ENCODE measurements at places on chromosomes 7 and 10.

DNA sequence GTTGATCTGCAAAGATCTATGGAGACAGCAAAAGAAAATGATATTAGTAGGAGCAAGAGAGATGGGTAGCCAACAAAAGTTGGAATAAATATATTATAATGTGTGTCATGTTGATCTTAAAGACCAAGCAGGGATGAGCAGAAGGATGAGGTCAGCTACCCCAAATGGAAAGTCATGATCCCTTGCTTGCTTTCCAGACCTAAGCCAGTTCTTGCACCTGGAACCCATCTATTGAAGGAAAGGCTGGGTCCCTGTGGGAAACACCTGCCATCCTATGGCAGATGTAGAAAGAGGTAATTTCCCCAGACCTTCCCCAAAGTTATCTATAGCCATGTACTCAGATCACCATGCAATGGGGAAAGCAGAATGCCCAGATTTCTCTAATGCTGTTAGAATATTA, 52.5 kb downstream of the LYZL2 start:
- DNase-seq: no peak

- DNase-seq: no peak
Observed at GRCh38 chr7:84450772-84451171, 256.2 kb upstream of the SEMA3A start.

DNA sequence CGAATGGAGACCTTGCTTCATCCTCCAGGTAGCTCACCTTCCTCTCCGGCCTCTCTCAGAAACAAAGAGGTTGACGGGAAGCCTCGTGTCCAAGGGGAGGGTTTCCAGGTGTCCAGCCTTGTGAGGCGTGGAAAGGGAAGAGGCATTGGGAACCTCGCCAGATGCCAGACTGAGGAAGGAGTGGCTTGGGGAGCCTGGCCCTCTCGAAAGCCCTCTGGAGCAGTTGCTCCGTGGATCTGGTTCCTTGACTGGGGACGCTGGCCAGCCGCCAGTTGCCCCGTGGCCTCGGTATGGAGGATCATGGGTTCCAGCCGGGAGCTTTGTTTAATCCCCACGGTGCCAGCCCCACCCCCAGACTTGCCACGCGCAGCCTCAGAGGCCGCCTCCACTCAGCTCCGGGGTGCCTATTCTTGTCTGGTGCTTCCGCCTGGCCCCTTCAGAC, 30.3 kb upstream of the SUN1 start:
- no peak for DNase-seq

DNA sequence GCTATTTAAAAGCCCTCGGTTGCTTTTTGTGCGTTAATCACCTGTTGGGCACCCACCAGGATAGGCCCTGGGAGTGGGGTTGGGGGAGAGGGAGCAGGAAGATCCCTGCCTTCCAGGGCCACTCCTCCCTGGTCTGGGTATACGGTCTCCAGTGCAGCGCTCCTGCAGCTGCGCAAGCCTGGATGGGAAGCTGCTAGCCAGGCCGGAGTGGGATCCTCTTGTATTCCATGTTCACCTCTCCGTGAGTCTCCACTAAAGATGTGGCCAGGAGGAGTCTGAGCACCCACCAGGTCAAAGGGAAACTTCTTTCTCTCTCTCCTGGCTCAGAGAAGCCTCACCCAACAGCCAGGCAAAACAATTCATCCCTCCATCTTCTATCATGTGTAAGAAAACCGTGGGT, 78.8 kb upstream of the ANLN start:
- DNase-seq: no peak

DNA sequence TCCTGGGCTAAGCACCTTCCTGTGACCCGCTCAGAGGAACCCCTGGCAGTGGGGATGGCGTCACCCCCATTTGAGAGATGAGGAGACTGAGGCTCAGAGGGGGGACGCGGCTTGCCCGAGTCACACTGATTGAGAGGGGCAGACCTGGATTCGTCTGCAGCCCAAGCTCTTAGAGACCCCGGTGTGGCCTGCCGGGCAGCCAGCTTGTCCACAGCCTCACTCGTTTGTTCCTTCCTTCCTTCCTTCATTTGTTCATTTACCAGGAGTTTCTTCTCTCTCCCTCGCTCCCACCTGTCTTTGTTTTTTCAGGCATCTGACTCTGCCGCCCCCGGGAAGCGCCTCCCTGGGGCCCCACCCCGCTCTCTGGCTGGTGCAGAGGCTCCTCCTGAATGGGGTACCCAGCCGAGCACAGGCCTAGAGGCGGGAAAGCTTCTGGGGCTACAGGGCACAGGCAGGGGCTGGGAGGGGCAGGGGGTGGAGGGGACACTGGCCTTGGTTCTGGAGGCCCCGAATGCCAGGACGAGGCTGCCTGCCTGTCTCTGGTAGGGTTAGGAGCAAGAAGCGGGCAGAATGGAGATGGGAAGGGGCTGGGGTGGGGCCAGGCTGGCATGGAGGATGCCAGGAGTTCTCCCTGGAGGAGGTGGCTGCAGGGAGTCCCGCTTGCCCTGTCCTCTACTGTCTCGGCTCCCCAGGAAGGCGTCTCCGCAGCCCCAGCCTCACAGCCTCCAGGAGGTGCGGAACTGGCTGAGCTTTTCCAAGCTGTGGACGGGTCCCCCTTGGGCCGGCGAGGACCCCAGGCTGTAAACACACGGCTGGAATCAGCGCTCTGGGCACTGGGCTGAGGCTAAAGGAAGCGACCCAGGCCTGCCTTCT, 91.6 kb downstream of the UNCX start:
- no peak for DNase-seq

GRCh38 chr7:13179775-13180523, 492.5 kb downstream of the ARL4A start:
- DNase-seq: no peak

DNA sequence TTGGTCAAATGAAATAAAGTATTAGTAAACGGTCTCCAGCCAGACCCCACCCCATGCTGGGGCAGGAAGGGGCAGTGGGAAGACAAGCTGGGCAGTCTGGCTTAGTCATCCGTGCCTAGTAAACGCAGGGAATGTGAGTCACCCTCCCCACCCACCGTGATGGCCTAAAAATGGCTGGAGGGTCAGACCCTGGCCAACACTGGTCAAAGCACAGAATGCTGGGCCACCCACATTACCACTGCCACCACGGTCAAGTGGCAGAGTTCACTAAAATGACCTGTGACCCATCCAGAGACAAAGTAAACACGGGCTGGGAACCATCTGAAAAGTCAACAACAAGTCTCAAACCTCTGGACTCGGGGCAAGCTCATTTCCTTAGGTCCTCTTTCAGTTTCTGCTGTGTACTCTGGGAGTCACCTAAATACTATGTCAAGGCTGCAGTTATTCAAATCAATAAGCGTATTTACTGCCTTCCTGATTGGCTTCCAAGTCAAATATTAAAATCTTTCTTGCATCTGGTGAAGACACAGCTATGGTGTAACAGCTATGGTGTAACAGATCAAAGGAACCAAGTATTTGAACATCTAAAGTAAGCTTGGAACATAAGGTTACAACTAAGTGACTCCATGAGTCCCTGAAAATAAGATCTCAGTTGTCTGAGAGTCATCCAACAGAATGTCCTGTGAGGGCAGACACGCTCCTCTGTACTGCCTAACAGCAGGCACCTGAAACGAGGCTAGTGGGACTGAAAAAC, 3.0 kb downstream of the ZFAND2A start:
- DNase-seq: no peak

GRCh38 chr7:156043416-156044178, 231.3 kb upstream of the SHH start:
- no peak for DNase-seq

GRCh38 chr10:7054915-7055314, 355.9 kb downstream of the SFMBT2 start:
- DNase-seq: peak; percentile 8

DNA sequence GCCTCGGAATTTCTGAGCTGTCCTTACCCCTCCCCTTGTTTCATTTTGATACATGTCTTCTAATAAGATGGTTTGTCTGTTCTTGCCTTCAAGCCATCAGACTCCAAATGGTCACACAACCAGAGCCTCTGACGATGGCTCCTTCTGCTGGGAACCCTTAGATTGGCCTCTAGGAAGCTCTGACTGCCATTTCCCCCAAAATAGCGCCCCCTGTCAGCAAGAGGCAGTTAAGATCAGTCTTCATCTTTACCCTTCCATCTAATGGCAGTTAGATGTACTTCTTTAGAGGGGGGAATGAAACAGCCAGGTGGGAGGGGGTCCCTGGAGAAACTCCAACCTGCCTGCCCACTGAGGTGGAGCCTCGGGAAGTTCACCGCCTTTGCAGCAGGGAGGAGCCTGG, 85.8 kb upstream of the GPR22 start:
- DNase-seq: peak; percentile 58

DNA sequence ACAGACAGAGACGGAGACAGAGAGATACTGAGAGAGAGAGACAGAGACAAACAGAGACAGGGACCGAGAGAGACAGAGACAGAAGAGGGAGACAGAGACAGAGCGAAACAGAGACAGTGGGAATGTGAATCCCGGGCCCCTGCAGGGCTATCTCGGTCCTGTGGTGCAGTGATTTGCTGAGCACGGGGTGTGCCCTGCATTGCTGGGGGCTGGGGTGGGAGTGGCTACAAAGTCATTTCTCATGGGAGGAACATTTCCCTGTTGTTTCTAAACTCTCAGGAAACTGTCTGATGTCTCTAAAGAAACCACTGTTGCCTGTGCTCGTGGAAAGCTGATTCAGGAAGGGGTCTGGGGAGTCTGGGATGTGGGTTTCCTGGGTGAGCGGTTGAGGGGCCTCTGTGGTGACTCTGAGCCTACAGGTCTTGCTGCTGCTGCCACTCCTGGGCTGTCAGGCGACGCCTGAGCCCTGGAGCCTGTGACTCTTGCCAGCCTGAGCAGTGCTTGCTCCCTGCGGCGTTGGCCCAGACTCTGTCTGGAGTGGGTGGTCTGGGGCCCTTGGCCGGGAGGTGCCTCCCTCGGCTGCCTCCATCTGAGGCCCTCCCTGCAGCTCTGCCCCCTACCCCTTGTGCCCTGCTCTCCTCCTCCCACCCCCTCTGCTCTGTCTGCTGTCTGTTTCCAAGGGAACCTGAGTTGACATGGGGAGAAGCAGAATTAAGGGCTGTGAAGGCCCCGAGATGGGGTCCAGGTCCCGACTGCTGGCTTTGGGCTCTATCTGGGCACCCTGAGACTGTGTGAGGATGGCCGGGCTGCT, 292.0 kb downstream of the WDR37 start:
- no peak for DNase-seq

GRCh38 chr7:100119970-100120732, 717 bp downstream of the CNPY4 start:
- peak; percentile 81 for DNase-seq

GRCh38 chr10:5965266-5965665, 12.1 kb downstream of the IL15RA start:
- DNase-seq: no peak

GRCh38 chr10:76113952-76114351, 682.5 kb downstream of the LRMDA start:
- DNase-seq: no peak

DNA sequence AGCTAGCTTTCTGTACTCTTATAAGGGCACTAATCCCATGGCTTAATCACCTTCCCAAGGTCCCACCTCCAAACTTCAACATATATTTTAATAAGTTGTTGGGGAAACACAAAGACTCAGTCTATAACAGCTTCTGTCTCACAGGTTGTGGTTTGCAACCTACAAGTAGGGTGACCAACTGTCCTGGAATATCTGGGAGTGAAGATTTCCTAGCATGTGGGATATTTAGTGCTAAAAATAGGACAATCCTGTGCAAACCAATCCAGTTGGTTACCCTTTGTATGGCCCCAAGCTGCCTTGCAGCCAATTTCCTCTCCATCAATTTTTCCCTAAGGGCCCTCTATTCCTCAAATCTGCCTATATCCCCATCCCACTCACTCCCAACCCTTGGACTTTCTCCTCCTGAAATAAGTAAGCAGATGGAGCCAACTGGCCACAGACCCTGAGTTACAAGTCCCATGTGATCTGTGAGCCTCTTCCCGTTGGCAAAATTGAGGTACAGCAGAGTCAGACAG, 82.3 kb downstream of the FAM13C start:
- DNase-seq: no peak

GRCh38 chr10:86715156-86715795, 41.1 kb upstream of the BMPR1A start:
- DNase-seq: no peak

DNA sequence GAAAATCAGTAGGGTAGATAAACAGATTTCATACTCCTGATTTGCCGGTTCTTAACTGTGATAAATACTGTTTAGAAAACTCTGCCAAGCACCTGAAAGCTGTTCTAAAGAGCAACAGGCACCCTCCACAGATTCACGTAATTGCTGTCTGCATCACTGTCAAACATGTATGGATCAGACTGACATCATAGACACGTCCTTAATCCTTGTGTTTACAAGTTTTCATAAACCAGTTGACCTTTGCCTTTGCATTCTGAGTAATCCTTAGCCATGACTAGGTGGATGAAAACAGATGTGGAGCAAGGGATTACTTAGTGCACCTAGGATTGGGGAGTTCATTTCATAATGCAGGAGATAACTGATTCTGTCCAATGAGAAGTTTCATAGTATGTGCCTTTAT, 41.6 kb downstream of the SLC39A12 start:
- no peak for DNase-seq

- DNase-seq: peak; percentile 73
Observed at GRCh38 chr7:27179503-27180430, 5.3 kb downstream of the HOXA11 start.

- DNase-seq: peak; percentile 48
Observed at GRCh38 chr7:150379441-150380379, 580 bp downstream of the ZNF775 start.

DNA sequence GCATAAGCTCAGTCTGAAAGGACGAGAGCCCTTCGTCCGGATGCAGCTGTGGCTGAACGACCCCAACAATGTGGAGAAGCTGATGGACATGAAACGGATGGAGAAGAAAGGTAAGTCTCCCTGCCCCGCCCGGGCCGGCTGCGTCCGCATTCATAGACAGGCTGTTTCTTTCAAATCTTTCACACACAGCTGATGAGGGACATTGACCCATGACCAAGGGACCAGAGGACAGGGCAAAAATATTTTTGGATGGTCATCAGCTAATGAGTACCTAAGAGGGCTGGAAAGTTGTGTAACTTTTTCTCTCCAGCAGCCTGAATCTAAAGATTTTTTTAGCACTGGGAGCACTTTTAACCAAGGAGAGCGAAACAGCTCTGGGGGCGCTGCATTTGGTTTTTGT, 52.5 kb upstream of the SH2B2 start:
- DNase-seq: no peak

GRCh38 chr10:70348228-70348850, 34.1 kb downstream of the LRRC20 start:
- peak; percentile 33 for DNase-seq

- DNase-seq: no peak
Observed at GRCh38 chr10:33248638-33249037, 85.8 kb downstream of the NRP1 start.

DNA sequence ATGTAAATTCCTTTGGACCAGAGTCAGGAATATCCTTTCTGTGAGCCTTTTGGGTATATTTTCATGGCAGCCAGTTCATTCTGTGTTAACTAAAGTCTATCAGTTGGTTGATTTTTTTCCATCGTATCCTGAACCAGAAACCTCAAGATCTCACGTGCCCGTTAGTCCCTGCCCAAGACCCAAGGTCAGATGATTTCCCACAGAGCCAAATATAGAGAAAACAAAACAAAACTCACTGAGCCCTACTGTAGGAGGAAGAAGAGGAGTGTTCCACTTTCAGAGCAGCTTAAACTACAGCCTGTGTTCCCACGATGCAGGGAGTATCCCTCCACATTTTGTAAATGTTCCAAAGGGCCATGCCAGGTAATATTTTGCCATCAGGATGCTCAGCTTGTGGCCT, 96.0 kb upstream of the ADO start:
- no peak for DNase-seq

- no peak for DNase-seq
Observed at GRCh38 chr10:92082583-92083280, 159.2 kb downstream of the BTAF1 start.

GRCh38 chr10:2572611-2573010, 494.7 kb upstream of the PFKP start:
- DNase-seq: no peak

Measured in erythroblast (primary cell).